ENCODE measurements at places on chromosomes 7 and 10.

DNA sequence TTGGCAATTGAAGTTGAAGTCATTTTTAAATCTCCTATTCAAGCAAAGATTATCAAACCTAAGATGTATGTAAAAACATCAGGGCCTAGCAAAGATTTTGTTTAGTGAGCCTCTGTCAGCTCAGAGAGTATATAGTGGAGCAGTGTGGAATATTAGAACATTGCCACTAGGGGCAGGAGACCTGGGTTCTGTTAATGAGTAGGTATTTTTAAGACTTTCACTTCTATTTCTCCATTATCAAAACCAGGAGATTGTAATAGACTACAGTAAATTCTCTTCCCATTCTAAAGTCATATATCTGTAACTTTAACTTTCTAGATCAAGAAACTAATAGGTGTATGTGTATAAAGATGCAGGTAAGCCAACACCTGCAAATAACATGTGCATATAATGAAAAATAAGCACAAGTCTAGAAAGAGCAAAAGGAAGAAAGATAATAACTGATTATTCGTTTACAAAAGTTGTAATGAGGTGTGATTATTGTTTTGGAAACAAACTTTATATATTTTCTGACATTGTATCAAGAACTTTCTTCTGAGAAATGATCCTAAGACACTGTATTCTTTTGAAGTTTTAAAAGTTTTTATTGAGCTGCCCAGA lies 64.4 kb downstream of the KCND2 start:
- no peak for DNase-seq

- DNase-seq, result no peak
Measured at GRCh38 chr7:6399351-6399750, 48.4 kb downstream of the DAGLB start.

DNA sequence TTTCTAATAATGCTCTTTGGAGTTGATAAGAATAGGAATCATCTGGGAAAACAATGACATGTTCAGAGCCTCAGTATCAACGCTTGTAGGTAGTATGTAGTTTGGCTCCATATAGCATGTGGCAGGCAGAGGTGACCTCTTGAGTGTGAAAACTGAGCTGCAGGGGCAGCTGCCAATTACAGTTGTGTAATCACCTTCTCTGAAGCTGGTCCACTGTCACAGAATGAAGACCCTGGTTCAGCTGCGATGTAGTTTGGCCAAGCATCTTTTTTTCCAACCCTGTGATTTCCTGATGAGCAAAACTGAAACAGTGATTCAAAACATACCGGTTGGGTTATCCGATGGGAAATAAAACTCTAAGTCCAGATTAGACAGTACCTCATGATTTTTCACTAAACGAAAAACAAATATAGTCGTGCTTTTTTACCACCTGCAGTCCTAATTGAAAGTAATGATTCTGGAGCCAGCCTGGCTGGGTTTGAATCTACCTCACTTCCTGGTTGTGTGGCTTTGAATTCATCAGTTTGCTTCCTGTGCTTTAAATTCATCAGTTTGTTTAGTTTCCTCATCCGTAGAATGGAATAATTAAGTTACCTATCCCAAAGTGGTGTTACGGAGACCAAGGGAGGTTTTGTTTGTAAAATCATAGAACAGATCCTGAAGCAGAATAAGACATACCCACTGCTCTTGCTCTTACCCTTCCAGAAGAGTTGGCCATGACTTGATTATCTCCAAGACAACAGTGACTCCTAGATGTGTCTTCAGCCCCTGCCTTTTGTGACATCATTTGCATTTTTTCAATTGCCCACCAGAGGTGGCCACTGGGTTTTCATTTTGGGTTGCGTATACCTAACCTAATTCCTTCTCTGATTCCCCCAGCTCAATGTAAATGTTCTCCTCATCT lies 87.4 kb downstream of the CELF2 start:
- no peak for DNase-seq

DNA sequence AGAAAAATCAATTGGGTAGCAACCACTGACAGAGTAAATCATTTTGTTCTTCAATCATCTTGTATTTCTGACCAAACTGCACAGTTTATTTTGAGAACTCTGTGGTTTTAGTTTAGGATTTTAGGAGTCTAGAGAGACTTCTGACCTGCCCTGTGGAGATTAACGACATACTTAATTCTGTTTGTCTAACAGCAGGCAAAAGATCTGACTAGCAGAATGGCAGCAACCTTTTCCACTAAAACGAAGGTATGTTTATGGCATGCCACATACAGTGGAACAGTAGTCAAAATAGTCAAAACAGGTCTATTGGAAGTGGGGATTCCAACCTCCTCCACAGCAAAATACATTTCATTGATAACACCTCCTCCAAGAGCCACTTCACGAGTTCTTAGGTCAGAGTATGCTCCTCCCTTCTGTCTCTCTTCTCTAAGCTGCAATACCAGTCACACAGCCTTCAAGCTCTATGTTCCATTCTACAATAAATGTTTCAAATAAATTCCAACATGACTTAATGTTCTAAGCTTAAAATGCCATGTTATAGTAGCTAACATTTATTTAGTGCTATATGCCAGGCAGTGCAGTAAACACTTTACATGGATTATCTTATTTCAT lies 34.4 kb downstream of the NRCAM start:
- no peak for DNase-seq

DNA sequence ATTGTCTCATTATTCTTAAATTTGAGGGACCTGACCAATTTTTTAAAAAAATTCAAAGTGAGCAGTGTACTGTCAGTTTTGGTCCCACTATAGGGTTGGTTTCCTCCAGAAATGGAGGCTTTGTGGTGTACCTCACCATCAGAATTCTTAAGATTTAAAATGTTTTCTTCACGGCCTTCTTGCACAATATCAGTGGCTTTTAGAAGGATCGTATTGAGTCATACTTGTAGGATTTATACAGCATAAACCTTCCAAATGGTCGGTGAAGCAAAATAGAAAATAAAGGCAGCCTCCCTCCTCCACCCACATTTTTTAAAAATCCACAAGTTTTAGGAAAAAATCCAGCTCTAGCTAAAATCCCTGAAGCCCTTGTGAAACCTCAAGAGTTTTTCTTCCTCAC lies 126.4 kb downstream of the RNLS start:
- DNase-seq, result no peak
